ENCODE measurements at places on chromosomes 1 and 21.

- no peak for DNase-seq
Measured at GRCh38 chr1:94303005-94303404, 65.6 kb upstream of the ARHGAP29 start.

- no peak for DNase-seq
Measured at GRCh38 chr1:30891227-30891552, 17.4 kb downstream of the SDC3 start.

DNA sequence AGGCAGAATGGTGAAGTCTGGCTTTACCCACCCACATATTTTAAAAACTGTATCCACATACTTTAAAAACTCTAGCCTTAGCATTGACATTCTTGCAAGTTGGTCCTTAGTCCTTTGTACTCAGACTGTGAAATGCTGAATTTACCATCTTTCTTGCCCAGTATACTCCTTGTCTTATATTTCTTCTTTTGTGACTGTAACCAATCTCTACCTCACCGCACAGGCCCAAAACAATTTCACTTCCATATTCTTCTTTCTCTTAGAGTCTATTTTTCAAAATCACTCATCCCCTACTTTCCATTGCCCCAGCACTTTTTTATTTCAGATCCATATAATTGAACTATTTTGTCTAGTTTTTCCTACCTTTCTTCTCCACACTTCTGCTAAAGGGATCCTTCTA lies 892.4 kb upstream of the B3GALT2 start:
- no peak for DNase-seq

GRCh38 chr1:7042322-7043190 lies 257.3 kb downstream of the CAMTA1 start:
- no peak for DNase-seq

DNA sequence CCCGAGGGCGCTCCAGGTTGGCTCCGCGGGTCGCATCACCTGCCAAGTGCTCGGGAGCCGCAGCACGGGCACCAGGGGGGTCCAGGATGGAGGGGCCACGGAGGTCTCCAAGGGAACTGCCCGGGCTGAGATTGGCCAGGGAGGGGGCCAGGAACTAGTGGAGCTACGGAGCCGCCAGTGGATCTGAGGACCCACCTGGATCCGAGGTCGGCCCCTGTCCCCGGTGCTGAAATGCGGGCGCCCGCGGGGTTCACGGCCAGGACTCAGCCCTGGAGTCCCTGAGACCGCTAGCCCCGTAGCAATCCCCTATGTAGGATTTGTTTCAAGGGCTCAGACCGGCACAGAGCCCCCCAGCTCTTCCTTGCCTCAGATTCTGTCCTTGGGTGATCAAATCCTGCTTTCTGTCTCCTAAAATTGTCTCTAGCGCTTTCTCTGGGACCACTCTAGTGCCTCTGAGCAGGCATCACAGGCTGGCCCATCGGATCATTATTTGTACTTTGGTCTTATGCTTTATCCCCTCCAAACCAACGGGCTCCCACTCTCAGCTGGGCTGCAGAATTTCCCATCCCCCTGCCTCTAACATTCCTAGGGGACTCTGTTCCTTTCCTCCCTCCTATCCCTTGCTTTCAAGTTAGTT lies 27.3 kb downstream of the KIAA2013 start:
- no peak for DNase-seq

GRCh38 chr21:44837537-44837936 lies 19.7 kb upstream of the SUMO3 start:
- no peak for DNase-seq

Data from stimulated activated CD4-positive, alpha-beta T cell treated with anti-CD3 and anti-CD28 coated beads, Interleukin-12 subunit alpha, Interleukin-12 subunit beta, amount 100 ng/mL, for 24 hours (primary cell).